Activated CD4-positive, CD25-positive, alpha-beta regulatory T cell (primary cell): ENCODE measurements at places on chromosomes 2 and 18.

GRCh38 chr2:17879137-17879912 is 858 bp downstream of the KCNS3 start:
- DNase-seq = no peak

DNA sequence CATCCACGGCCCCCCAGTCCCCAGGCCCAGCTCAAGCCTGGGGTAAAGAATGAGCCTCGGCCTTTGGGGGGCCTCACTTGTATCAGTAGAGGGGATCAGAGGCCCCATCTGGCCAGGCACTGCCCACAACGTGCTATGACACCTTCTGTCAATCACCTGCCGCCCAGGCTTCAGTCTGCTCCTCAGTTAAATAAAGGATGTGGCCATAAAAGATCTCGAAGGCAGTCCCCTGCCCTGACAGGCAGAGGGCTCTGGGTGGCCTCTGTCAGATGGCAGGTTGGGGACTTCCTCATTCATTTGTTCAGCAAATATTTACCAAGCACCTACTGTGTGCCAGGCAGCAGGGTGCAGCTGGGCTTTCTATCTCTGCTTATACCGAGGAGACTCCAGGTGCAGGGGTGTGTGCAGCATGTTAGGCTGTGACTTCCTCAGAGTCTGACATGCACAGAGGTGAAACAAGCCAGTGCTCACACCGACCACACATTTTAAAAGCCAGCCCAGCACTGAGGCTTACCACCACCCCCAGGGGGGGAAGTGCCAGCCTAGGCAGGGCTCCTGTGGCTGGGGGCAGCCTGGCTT is 166.4 kb downstream of the GALNT1 start:
- no peak for DNase-seq

- DNase-seq = no peak
Measured at GRCh38 chr2:109613081-109613921, 465 bp downstream of the SEPTIN10 start.

- no peak for DNase-seq
Measured at GRCh38 chr2:195606179-195606578, 50.8 kb upstream of the SLC39A10 start.

DNA sequence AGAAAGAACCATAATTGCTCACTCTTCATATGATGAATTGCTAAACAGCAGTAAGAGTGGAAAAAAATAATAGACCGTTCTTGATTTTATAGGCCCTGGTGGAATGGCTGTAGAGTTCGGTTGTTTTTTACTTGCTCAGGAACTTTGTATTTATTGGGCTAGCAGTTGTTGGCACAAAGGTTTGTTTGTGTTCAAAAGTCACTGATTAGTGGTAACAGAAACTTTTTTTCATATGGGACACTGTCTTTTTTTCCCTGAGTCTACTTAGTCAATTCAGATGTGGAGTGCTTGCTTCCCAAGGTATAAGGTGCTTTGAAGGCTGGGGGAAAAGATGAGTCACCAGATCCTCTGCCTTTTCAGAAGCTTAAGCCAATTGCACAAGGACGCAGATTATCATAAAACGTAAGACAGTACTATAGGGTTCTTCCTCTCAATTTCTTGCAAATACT is 25.8 kb downstream of the PHLPP1 start:
- no peak for DNase-seq

- DNase-seq = no peak
Measured at GRCh38 chr2:160934991-160935390, 225.2 kb upstream of the TANK start.

DNA sequence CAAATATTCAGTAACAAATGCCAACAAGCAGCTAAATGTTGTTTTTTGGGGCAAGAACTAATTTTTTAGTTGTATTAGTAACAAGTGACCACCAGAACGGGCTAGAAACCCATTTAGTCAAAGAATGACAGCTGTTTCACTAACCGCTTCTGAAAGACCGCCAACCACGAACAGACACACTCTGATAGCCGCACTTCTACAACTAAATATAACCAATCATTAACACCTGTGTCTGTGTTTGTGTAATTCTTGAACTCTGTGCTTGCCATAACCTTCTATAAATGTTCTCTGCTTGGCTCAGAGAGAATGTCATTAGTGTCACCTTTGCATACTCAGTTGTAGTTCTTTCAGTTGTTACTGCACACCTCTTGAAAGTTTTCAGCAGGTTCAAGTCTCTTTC is 526.3 kb upstream of the LRRTM1 start:
- DNase-seq = no peak

DNA sequence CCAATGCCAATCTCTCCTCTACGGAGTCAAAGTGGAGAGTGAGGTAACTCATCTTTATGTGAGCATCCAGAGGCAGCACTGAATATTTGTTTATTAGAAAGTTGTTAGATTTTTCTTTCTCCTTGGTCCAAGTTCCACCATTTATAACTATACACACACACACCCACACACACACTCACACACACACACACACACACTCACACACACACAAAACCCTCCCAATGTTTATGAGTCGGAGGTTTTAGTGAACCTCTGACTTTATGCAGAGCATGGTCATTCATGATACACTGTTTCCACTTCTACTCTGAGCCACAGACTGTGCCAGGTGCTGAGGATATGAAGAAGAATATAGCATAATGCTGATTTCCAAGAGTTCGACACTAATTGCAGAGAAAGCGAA is 132.9 kb upstream of the CCDC68 start:
- no peak for DNase-seq

DNA sequence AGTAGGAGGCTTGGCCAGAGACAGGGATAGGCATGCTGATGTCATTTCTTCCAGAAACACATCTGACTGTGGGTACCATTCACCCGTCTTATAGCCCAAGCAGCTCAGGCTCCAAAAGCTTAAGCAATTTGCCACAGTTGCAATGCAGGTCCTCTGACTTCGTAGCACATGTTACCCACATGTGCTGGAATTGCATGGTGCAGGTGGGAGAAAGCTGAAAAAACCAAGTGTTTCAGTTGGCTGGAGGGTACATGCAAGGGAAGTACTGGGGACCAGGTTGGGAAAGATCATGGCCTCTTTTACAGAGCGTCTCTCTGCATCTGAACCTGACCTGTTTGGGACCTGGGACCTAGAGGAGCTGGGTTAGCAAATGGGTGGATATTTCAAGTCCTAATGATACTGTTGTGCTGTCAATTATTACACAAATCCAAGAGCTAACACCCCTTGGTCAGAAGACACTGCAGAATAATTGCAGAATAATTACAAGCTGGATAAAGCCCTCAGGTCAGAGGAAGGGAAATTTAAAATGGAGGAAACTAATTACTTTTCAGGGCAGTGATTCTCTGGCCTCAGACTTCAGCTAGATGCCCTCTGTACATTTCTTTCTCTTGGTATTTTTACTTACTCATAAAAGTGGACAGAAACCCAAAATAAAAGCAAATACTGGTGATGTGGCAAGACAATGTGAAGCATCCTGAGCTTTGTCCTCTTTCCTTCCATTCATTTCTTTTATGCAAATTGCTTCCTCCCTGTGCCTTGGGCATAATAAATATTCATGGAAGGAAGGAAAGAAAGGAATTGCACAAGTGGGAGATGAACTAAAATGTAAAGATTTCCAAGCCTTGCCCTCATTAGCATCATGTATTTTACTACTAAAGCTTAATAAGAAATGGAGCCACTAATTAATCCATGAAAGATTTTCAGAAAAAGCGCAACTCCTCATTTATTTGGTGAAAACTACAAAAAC is 45.6 kb upstream of the TTC39C start:
- no peak for DNase-seq

- no peak for DNase-seq
Measured at GRCh38 chr18:35130236-35130635, 89.0 kb downstream of the MAPRE2 start.

DNA sequence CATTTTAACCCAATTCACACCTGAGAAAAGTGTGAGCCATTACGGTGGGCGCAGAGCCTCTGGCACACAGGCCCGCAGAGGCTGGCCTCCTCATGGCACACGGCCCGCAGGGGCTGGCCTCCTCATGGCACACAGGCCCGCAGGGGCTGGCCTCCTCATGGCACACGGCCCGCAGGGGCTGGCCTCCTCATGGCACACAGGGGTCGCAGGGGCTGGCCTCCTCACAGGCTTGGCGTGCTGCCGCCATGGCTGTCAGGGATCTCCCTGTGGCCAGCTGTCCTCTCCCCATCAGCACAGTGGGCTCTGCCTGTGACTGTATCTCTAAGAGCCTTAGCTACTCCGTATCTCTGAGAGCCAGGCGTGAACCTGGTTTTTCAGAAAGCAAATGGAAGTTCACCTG is 24.6 kb downstream of the ANO7 start:
- no peak for DNase-seq

GRCh38 chr2:235463893-235464292 is 29.9 kb upstream of the AGAP1 start:
- no peak for DNase-seq

GRCh38 chr2:238098901-238099713 is 1.0 kb upstream of the ESPNL start:
- no peak for DNase-seq

DNA sequence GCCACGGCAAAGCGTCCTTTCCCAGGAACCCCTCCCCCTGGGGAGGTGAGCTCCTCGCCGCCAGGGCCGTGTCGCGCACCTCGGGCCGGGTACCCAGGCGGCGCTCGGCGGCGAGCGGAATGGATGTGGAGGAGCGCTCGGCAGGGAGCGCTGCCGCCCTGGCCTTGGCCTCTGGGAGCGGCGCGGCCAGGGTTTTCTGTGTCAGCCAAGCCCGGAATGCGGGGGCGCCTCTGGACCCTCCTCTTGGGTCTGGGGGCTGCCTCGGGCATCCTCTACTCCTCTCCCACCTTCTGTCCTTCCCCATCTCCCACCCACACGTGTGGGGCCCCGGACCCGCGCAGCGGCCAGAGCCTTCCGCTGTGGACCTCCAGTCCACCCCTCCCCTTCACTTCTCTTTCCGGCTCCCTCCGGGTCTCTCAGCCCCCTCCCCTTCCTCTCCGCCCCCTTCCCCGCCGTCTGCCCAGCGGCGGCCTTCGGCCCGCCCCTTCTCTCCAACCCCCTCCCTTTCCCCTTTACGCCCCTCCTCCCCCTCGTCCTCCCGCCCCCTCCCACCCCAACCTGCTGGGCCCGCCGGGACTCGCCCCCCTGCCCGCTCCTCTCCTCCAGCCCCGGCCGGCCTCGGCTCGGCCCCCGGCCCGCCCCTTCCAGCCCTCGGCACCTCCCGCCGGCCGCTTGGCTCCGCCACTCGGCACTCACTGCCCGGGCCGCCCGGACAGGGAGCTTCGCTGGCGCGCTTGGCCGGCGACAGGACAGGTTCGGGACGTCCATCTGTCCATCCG is at the start of gene MERTK:
TSS of gene MERTK (plus strand) at position 684 of the 779 bp plus-strand sequence. CDS start 129 bp downstream, outside the sequence.
- peak; percentile 6 for DNase-seq

GRCh38 chr2:231732604-231733003 is 24.3 kb downstream of the PTMA start:
- DNase-seq = no peak

DNA sequence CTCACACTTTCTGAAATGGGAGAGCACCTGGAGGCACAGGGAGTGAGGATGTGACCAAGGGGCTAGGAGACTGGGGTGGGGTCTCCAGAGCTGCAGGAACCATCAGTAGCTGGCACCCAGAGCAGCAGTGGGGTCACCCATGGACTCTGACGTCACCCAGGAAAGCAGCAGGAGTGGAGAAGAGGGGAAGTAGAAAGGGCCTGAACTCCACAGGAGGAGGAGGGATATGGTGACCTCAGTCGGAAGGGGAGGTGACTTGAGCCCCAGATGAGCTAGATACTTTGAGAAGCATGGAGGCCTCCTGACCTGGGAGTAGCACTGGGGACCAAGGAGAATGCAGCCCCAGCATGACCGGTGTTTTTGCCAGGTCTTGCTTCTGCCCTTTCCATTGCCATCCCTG is 8.8 kb downstream of the NMUR1 start:
- no peak for DNase-seq

- peak; percentile 11 for DNase-seq
Measured at GRCh38 chr2:200862532-200863000, 1.9 kb downstream of the CLK1 start.

DNA sequence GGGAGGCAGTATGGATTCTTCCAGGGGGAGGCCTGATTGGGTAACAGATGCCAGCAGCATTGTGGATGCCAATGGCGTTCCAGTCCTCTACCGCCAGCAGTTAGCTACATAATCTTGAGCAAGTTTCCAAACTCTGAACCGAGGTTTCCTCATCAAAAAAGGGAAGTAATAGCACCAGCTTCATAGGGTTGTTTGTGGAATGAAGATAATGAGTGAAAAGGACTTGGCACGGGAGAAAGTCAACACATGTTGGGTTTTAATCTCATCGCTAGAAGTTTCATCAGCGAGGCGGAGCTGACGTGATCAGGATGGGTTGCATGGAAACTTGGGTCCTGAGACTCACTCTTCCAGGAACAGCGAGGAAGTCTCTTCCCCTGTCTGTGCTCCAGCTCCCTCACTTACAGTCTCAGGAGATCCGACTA is 266.7 kb downstream of the SH3BP4 start:
- DNase-seq = no peak

- DNase-seq = no peak
Measured at GRCh38 chr2:223725986-223726970, 111.1 kb downstream of the AP1S3 start.

- no peak for DNase-seq
Measured at GRCh38 chr2:118481299-118481698, 366.1 kb downstream of the EN1 start.

GRCh38 chr18:6947338-6948030 is 170.1 kb downstream of the LAMA1 start:
- no peak for DNase-seq

DNA sequence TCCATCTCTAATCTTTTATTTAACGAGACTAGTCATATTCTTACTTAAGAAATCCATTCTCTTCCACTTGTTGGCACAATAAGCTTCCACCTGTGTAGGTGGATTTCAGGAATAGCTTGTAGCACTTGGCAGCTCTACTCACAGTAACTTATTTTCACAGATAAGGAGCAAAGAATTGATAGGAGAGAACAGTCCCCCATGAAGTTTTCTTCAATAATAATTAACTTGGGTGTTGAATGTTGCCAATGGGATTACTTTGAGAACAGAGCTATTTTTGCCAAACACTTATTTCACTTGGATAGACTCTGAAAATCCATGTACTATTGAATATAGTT is 1388.6 kb upstream of the PIK3C3 start:
- no peak for DNase-seq

- DNase-seq = no peak
Measured at GRCh38 chr2:99708231-99708630, 218.4 kb upstream of the REV1 start.

DNA sequence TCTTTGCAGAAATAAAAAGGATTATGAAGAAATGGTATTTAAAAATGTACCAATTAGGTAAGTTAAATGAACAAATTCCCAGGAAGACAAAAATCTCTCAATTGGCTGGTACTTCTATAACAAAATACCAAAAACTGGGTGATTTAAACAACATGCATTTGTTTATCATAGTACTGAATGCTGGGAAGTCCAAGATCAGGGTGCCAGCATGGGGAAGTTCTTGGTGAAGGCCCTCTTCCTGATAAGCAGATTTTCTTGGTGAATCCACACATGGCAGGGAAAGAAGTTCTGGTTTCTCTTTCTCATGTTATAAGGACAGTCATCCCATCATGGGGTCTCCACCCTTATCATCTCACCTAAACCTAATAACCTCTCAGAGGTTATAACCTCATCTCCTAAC is 271.6 kb upstream of the SETBP1 start:
- DNase-seq = no peak

GRCh38 chr2:220129391-220129790 is 502.0 kb downstream of the SLC4A3 start:
- DNase-seq = no peak
